ENCODE measurements at places on chromosomes 1 and 21.

DNA sequence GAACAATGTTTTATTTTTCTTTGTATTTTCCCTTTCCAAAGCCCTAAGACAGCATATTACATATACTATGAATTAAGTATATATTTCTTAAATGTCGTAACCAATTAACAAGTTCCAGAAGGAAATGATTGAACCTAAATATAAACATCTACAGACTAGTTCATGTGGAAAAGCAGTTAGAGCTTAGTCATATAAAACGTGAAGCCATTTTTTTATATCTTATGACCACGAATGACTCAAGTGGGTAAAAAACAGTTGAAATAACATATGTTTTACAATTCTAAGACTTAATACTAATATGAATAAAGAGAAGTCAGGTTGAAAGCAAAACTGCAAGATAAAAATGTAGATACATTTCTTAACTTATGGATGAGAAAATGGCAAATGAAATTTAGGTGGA, 307.3 kb downstream of the BRINP3 start:
- no peak for DNase-seq

GRCh38 chr1:23362218-23362713, 7.4 kb downstream of the ZNF436 start:
- DNase-seq = no peak

DNA sequence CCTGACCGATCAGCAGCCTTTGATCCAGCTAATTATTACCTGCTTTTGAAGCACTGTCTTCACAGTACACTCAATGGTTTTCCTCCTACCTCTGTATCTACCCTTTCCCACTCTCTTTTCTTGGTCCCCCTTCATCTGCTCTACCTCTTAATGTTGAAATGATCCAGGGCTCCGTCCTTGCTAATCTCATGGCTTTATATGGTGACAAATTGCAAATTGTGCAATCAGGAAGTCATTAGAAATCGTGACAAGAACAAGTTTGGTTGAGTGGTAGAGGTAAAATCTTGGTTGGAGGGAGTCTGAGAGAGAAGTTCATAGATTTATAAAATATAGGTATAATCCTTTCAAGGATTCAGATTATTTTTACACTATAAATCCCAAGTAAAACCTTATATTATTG, 9.6 kb upstream of the CYB5R1 start:
- DNase-seq = no peak

- DNase-seq = no peak
Measured at GRCh38 chr1:6178751-6179563, 1.2 kb downstream of the CHD5 start.

- no peak for DNase-seq
Measured at GRCh38 chr1:234774971-234775370, 165.0 kb upstream of the IRF2BP2 start.

GRCh38 chr1:150613061-150613920, 16.1 kb downstream of the ENSA start:
- DNase-seq = no peak

GRCh38 chr1:181601186-181601950, 118.1 kb downstream of the CACNA1E start:
- DNase-seq = no peak

DNA sequence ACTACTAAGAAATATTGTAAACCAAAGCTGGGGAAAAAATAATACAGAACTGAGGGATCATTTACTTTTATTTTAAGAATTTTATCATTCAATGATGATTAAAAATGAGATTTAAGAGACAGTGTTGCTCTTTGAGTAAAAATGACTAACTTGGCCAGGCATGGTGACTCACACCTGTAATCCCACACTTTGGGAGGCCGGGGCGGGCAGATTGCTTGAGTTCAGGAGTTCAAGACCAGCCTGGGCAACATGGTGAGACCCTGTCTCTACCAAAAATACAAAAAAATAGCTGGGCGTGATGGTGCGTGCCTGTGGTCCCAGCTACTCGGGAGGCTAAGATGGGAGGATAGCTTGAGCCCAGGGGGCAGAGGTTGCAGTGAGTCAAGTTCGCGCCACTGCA, 21.8 kb upstream of the PLEKHO1 start:
- DNase-seq = no peak

GRCh38 chr21:44304877-44305293, 5.0 kb downstream of the PFKL start:
- peak; percentile 88 for DNase-seq

- no peak for DNase-seq
Measured at GRCh38 chr1:229434005-229434640, at the start of gene ACTA1. Gene ACTA1 (minus strand): TSS chr1:229434094. CDS start chr1:229433115, 979 bp downstream.

GRCh38 chr1:2300851-2301606, 72.9 kb downstream of the SKI start:
- no peak for DNase-seq

DNA sequence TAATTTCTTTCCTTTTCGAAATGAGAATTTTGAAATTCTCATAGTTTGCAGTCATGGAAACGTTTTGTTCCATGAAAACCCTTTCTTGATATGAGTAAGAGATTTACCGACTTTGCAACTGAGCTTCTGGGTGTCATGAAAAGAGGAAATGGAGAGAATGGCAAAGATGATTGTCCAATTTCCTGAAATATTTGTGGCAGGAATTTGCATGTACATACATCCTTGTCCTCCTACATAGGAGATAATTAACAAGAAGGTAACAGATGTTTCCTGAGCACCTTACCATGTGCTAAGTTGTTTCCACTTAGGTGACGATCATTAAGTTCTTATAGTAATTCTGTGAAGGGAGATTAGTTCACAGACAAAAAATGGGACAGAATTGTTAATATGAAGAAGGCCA, 170.7 kb downstream of the NEGR1 start:
- no peak for DNase-seq

DNA sequence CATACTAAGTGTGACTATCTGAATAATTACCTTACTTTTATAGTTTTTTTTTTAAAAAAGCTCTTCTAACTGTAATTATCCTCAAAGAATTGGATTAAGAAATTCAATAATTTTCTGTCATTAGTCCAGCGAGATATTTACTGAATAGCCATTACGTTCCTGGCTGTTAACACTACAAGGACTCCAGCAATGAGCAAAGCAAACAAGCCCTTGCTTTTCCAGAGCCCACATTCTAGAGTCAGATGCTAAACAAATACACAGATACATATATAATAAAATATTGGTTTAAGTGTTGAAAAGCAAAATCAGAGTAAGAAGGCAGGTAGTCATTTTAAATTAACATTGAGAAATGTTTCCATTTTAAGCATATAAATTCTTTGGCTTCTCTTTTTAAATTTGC, 118.4 kb downstream of the ATF6 start:
- peak; percentile 28 for DNase-seq

- DNase-seq = no peak
Measured at GRCh38 chr1:173114346-173114745, 63.6 kb upstream of the TNFSF18 start.

- no peak for DNase-seq
Measured at GRCh38 chr1:110190282-110190929, 19.7 kb upstream of the KCNC4 start.

- DNase-seq = no peak
Measured at GRCh38 chr1:204384636-204385352, 25.1 kb upstream of the PLEKHA6 start.

DNA sequence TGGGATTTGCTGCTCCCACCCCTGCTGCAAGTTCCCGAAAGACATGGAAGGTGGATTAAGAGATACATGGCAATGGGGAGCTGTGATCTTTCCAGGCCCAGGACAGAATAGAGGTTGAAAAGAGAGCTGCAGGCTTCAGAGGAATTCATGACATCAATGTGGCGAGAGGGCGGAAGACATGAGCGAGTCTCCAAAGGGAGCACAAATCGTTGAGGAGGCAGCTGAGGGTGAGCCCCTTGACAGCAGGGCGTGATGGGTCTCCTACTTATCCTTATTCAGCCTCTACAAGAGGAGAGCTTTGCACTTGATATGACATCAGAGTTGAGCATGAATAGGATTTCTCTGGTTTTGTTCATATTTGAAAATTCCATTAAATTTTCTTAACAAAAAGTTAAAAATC, 45.5 kb upstream of the TACSTD2 start:
- DNase-seq = no peak

DNA sequence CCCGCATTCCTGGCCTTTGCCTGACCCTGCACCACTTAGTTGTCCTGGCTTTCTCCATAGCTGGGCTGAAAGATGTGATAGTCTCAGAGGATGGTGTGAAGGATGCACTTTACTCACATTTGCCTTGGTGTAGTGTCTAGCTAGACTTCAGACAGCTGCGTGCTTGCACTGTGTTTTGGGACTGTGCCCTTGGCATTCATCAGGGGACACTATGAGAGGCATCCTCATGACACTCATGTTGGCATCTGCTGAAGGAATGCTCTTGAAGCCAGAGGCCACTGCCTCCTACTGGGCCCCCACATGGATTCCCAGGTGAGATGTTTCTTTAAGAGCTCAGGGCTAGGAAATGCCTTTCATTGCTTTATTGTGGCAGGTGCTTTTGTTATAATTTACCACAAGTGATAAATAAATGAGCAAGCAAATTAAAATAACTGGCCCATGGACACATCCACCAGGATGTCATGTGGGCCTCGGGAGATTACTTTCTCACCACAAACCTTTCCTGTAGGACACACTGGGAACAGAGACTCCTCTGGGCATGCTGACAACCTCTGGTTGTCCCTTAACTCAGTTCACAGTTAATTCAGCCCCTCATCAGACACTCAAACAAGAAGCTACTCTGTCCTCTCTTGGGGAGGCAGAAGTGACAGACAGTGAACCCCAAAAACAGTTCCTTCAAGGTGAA, 99.4 kb upstream of the SPATA6 start:
- no peak for DNase-seq

DNA sequence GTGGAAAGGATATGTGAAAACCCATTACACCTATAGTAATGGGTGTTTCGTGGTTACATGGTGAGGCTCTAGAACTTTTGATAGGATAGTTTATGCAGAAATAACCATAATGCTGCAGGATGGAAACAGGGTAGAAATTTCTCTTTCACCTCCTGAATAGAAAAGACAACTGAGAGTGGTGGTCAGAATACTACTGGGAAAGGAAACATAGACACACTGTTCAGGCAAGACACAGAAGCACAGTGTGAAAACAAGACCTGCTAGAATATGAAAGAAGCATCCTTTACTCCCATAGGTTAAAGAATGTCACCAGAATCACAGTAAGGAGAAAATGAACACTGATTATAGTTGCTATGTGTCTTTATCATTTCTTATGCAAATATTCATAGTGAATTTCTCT, 496.6 kb downstream of the DPYD start:
- DNase-seq = no peak

DNA sequence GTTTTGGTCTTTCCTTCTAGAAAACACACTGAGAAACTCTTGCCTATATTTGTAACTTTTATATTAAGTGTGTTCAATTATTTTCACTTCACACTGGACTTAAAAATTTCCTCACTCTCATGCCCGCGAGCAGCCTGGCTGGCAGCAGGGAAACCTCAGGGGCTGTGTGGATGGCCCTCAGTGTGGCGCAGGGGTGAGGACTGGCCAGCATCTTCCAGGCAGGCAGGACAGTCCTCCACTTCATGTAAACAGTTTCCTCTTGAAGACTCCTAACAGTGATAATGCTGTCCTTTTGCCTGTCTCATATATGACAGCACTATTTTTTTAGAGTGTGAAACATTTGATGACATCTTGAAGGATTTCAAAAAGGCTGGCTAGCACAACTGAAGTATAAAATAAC, 618.6 kb downstream of the KIF26B start:
- no peak for DNase-seq

DNA sequence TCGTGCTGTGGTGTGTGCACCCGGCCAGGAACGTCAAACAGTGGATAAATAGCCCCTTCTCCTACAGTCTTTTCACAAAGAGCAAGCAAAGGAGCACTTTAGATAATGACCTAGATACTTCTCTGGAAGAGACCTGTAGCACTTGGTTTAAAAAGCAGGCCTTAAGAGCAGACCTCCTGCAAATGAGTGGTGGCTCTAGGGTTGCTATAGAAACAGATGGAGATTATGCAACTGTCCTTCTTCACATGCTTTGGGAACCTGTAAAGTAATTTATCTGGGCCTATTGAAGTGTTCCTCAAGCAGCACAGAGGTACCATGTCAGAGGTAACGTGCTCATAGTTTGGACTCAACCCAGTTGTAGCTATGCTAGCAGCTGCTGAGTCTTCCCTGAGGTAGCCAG, 208.2 kb upstream of the KIAA0040 start:
- no peak for DNase-seq

DNA sequence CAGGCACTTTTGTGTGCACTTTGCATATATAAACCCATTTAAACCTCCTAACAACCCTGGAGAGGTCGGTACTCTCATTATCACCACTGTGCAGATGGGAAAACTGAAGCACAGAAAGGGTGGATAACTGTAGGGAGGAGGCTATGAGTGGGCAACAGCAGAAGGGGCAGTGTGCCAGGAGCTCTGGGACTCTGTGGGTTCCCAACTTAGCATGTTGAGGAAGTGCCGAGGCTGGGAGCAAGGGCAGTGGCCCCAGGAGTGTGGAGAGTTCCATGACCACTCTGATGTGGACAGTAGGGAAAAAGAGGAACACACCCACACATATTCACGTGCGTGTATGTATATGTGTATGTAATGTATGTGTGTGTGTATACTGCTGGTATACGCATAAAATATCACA, 25.7 kb upstream of the KCNC4 start:
- no peak for DNase-seq

- no peak for DNase-seq
Measured at GRCh38 chr1:22044690-22045420, 7.7 kb upstream of the CDC42 start.

GRCh38 chr1:243806310-243806709, 43.7 kb downstream of the AKT3 start:
- DNase-seq = no peak

- DNase-seq = no peak
Measured at GRCh38 chr1:232110281-232111090, 483.9 kb downstream of the DISC1 start.

GRCh38 chr21:25961042-25961441, 209.5 kb downstream of the APP start:
- DNase-seq = no peak

- DNase-seq = no peak
Measured at GRCh38 chr1:34178072-34178471, 1.4 kb downstream of the C1orf94 start.

DNA sequence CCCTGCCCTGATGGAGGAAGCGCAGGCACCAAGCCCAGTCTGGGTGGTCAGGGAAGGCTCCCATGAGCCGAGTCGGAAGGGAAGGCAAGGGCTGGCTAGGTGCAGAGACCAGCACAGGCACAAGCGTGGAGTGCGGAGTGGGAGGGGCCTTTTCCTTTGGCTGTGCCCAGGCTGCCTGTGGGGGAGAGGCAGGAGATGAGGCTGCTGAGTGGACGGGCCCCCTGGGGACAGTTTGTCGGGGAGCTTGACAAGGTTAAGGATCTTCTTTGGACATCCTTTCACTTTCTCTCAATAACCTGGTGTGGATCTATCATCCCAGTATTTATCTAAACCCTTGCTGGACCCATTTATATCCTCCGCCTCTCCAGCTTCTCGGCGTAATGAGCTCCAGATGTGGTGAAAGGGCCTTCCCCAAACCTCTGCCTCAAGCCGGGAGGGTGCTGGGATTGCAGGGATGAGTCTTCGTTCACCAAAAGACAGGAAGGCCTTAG, 42.9 kb downstream of the EPHB2 start:
- no peak for DNase-seq

GRCh38 chr21:9763807-9764206, 757.6 kb upstream of the TPTE start:
- no peak for DNase-seq
